ENCODE measurements at places on chromosomes 1 and 21. TPM values are rescaled to one million over a fixed set of nuclear protein-coding genes. Genes with fewer than 3 reads are reported as not detected.

GRCh38 chr1:231695439-231696255 is 69.1 kb downstream of the DISC1 start:
- no peak for DNase-seq

The CD164L2 gene
- 0.69 TPM for total RNA-seq

The NID1 gene
- total RNA-seq = 229 TPM

The SPRR5 gene
- not detected for total RNA-seq
